ENCODE measurements at places on chromosomes 16 and 17. TPM values are rescaled to one million over a fixed set of nuclear protein-coding genes. Genes with fewer than 3 reads are reported as not detected.

HS3ST6 gene
- total RNA-seq: not detected

OTOP3 gene
- total RNA-seq: not detected

VAT1L gene
- 17.7 TPM for total RNA-seq

TM4SF5 gene
- total RNA-seq: not detected

DVL2 gene
- total RNA-seq: 23.5 TPM

GNPTG gene
- total RNA-seq: 37.6 TPM

KRT33A gene
- total RNA-seq: not detected

ACSF3 gene
- 22.5 TPM for total RNA-seq

CCL8 gene
- 0.40 TPM for total RNA-seq

TNFRSF17 gene
- total RNA-seq: not detected

SCARF1 gene
- total RNA-seq: 13.1 TPM

ACSM5 gene
- 1.2 TPM for total RNA-seq

RND2 gene
- 0.82 TPM for total RNA-seq

SPSB3 gene
- total RNA-seq: 40.8 TPM

PIK3R5 gene
- total RNA-seq: 2.5 TPM

DNAAF1 gene
- not detected for total RNA-seq

KRTAP4-6 gene
- not detected for total RNA-seq

ZP2 gene
- total RNA-seq: not detected

OR1A1 gene
- not detected for total RNA-seq

CHMP1A gene
- 36.5 TPM for total RNA-seq

KCNH4 gene
- 0.15 TPM for total RNA-seq

IRF8 gene
- total RNA-seq: 3.5 TPM

TMEM204 gene
- 28.8 TPM for total RNA-seq

RCVRN gene
- total RNA-seq: 0.12 TPM

NPIPA3 gene
- 2.3 TPM for total RNA-seq

PYCARD gene
- total RNA-seq: 7.4 TPM

MT1G gene
- total RNA-seq: not detected

All from left ventricle myocardium superior (tissue), 1 donor.